ENCODE measurements at places on chromosomes 1 and 21. TPM values are rescaled to one million over a fixed set of nuclear protein-coding genes. Genes with fewer than 3 reads are reported as not detected.

DNA sequence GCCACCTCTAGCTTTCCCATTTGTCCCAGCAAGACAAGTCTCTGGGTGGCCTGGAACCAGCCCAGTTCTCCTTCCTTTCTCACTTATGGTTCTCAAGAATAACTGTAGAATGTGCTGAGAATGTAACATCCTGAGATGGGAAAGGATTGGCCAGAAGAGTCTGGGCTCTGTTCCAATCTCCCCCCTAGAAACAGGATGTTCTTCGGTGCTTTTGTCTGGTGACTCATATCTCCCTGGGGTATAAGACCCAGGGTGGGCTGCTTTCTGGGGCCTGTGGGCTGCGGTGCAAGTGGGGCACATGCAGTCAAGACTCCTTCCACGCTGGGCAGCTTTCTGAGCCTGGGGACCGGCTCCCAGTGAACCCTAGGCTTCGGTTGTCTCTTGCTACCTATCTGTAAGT is 251.2 kb upstream of the POU3F1 start:
- peak; percentile 29 for DNase-seq

Gene CRP
- 2.1 TPM for total RNA-seq

DNA sequence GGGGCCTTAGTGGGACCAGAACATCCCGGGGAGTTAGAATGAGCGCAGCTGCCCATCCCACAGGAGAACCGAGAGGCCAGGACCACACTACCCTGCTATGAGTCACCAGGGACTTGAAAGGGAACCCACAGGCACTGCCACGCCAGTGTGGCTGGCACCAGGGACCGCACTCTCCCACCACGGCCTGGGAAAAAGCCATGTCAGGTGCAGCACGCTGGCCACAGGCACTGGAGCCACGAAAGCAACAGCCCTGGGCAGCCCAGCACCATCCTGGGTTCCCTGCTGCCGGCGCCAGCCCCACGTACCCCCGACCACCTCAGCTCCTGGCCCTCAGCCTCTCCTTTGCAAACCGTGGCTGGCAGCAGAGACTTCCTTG is 14.1 kb upstream of the TMEM240 start:
- no peak for DNase-seq

- DNase-seq: no peak
Observed at GRCh38 chr21:15272171-15272570, 207.4 kb upstream of the NRIP1 start.

Gene TMEM54
- 53.3 TPM for total RNA-seq

DNA sequence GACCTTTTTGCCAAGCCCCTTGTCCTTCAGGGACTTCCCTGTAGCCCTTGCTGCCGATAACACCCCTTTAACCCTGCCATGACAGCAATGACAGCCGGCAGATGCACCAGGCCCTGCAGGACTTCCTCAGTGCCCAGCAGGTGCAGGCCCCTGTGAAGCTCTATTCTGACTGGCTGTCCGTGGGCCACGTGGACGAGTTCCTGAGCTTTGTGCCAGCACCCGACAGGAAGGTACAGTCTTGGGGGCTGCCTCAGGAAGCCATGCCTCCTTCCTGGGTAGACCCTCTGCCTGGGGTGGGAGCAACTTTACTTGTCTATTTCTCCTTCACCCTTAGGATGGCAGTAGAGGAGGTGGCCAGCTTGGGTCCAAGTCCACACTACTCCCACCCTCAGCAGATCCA is 16.1 kb upstream of the PADI6 start:
- DNase-seq: no peak

Gene CELA2A
- not detected for total RNA-seq

Gene PYHIN1
- total RNA-seq: 8.4 TPM

- no peak for DNase-seq
Observed at GRCh38 chr1:66282343-66282852, 251.6 kb upstream of the SGIP1 start.

DNA sequence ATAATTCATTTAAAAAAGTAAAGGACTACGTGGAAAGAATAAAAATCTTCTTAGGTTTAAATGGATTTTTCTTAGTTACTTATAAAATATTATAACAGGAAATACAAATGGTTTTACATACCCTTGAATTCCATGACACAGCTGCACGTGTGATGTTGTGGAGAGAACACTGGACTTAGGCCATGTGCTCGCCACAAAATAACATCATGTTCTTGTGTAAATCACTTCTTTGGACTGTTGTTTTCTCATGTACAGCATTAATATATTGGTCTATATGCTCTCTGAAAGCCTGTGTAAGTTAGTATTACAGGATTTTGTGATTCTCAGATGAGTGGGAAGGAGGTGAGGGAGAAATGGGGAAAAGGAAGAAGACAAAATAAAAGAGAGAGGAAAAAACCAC is 228.2 kb downstream of the DNM3 start:
- DNase-seq: no peak

- DNase-seq: no peak
Observed at GRCh38 chr1:236862615-236863211, 67.6 kb downstream of the MTR start.

DNA sequence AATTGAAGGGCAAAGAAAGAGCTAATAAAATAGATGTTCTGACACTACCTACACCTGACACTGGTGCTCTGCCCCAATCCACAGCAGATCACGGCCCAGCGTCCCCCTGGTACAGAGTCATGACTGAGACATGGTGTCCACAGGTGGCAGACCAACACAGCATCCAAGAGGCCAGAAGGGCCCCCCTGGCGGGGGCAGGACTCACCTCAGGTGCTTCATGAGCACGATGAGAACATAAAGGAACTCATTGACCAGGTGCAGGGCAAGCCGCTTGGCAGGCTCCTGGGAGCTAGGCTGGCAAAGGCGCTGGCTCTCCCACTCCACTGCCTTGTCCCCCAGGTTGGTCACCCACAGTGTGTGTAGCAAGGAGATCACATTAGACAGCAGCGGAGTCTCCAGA is 20.4 kb downstream of the MRAP start:
- DNase-seq: peak; percentile 51

GRCh38 chr1:93722081-93723031 is 40.7 kb upstream of the BCAR3 start:
- DNase-seq: no peak

DNA sequence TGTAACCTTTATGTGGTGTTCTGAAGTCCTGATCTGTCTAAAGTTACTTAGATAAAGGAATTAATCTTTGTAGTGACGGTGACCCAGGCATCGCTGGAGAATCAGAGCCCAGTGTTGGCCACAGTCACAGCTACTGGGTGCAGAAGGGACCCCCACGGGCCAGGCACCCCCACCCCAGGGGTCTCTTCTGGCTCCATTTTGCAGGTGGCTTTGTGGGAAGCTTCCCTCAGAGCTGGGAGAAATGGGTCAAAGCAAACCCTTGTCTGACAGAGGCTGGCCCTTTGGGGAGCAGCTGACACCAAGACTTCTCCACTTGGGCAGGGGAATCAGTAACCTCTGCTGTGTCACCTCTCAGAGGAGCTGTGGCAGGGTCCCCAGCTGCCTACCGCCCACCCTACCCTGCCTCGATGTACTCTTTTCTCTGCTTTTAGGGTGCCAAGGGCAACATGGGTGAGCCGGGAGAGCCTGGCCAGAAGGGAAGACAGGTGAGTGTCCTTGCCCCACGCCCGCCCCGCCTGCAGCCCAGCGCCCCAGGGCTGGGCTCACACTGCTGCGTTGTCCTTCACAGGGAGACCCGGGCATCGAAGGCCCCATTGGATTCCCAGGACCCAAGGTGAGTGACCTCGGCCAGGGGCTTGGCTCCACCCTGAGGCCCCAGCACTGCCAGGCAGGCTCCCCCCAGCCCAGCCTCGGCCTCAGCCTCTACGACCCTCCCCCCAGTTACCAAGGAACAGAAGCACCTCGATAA is 17.7 kb downstream of the COL6A2 start:
- no peak for DNase-seq

Measured in upper lobe of left lung (tissue), 6 donors.